ENCODE measurements at places on chromosomes 4 and X.

DNA sequence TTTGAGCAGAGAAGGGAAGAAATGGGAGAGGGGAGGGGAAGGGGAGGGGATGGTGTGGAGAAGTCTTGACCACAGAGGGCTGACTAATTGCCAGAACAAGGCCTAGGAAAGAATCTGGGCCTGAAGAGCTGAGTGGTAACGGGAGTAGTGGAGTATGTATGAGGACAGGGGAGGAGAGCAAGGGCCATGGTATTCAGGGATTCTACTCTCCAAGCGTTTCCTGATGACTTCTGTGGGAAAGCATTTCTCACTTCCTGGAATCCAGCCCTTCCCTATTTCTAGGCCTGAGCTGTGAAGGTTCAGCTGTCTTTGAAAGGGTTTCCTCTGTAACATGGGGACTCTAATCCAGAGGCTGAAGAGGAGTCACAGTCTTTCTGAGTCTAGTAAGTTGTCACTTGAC lies 19.7 kb upstream of the SOX3 start:
- DNase-seq, result no peak

GRCh38 chr4:91243132-91243531 lies 1060.6 kb upstream of the GRID2 start:
- no peak for DNase-seq

- no peak for DNase-seq
These were observed 163.6 kb upstream of the ANK2 start for GRCh38 chr4:112885897-112886296.

DNA sequence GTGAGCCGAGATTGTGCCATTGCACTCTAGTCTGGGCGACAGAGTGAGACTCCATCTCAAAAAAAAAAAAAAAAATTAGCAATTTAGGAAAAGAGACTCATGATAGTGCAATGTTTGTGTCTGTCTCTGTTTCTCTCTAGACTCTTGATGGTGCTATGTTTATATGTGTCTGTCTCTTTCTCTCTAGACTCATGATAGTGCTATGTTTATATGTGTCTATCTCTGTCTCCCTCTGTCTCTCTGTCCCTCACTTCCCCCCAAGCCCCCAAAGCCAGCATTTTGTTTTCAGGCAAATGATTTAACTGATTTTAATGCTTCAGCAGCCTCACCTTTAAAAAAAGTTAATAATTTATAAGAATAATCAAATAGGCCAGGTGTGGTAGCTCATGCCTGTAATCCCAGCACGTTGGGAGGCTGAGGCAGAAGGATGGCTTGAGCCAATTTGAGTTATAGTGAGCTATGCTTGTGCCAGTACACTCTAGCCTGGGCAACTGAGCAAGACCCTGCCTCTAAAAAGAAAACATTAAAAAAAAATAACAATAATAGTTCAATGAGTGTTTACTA lies 6.9 kb downstream of the MOB1B start:
- no peak for DNase-seq

GRCh38 chr4:158817562-158818296 lies 48.9 kb downstream of the FNIP2 start:
- peak; percentile 8 for DNase-seq

GRCh38 chr4:76957004-76957738 lies 7.6 kb downstream of the SEPTIN11 start:
- no peak for DNase-seq

DNA sequence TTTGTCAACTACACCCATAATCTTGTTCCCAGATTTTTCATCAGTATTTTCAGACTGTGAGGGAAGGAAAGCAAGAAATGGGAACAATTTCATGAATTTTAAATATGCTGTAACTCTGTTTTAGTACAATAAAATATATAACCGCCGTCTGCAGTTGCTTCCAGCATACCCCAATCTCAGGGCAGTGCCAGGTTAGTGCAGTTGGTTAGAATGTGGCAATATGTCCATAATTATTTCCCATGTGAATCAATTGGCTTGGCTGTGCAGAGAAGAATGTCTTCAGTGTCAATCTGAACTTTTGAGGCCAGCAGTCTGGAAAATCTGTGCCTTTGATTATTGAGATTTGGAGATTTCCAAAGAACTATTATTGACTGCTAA lies 5.0 kb upstream of the MMAA start:
- DNase-seq, result no peak

GRCh38 chr4:147479786-147480185 lies 1.1 kb upstream of the EDNRA start:
- DNase-seq, result no peak

DNA sequence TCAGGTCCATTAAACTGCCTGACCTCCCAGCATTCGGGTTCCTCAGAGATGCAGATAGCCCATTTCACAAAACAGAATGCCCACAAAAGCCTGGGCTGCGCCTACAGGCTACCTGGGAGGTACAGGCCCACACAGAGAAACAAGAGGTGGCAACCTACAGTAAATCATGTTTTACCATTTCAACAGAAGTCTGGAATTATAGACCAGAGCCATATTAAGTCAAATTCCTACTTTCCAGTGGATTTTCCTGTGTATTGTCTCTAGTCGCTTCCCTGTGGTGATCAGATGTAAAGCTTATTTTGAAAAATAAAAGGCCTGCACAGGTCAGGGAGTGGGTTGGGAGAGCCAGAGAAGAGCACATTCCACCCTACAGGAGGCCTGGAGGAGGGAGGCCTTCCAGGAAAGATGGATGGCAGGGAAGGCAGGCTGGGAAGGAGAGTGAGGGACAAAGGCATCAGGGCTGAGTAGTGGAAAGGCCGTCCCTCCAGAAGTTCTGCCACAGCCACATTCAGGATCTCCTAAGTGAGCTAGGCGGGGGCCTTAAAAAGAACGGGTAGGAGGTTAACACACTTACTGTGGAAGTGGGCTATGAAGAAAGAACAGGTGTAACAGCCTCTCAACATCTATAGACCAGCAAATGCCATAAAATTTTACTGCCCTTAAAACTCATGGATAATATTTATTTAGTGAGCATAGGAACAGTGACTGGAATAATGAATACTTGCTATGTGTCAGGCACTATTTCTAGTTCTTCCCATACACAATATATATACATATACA lies 19.0 kb upstream of the USO1 start:
- no peak for DNase-seq

GRCh38 chrX:148507418-148507817 lies 7.0 kb downstream of the AFF2 start:
- DNase-seq, result no peak

DNA sequence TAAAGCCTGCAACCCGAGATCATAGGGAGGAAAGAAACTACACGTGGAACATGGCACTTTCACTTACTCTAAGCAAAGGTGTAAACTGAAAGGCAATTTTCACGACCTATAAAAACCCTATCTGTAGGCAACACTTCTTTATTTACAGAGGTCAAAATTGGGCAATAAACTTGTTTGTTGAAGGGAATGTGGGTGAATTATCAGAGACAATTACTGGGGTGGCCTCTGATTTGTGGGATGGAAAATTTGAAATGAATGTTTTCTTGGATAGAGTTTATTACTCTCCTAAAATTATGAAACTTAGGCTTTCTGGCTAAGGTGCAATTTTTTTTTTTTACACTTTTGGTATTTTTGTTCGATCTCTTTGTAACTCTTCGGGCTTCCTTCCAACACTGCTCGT lies 734.1 kb upstream of the TENM3 start:
- DNase-seq, result no peak

DNA sequence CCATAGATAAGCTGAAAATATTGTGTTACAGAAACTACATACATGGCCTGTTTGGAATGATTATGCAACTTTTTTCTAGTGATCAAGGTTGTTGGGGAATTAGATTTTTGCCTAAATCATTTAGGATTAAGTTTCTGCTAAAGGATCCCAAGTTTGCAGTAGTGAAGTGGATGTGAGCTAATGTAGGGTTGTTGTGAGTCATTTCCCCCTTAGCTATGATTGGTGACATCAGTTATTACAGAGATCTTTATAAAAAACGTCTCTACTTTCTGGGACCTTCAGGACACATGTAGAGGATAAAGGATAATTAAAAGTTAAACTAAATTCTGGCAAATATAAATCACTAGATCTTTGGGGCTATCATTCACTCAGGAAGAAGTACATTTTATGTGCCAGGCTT lies 133.3 kb downstream of the GATB start:
- no peak for DNase-seq

GRCh38 chr4:12679217-12679616 lies 804.9 kb downstream of the RAB28 start:
- DNase-seq, result no peak

GRCh38 chrX:24169211-24169610 lies 19.7 kb downstream of the ZFX start:
- no peak for DNase-seq

DNA sequence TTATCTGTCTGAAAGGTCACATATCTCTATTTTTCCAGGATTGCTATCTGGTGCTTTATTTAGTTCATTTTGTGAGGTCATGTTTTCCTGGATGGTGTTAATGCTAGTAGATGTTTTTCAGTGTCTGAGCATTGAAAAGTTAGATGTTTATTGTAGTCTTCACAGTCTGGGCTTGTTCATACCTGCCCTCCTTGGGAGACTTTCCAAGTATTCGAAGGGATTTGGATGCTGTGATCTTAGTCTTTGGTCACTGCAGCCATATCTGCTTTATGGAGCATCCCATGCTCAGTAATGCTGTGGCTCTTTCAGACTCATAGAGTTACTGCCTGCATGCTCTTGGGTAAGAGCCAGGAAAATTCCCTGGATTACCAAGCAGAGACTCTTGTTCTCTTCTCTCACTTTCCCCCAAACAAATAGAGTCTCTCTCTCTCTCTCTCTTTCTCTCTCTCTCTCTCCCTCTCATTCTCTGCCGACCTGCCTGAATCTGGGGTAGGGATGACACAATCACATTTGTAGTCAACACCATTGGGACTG lies 130.0 kb downstream of the AR start:
- no peak for DNase-seq

GRCh38 chrX:67207912-67208311 lies 335.9 kb upstream of the AR start:
- DNase-seq, result no peak

DNA sequence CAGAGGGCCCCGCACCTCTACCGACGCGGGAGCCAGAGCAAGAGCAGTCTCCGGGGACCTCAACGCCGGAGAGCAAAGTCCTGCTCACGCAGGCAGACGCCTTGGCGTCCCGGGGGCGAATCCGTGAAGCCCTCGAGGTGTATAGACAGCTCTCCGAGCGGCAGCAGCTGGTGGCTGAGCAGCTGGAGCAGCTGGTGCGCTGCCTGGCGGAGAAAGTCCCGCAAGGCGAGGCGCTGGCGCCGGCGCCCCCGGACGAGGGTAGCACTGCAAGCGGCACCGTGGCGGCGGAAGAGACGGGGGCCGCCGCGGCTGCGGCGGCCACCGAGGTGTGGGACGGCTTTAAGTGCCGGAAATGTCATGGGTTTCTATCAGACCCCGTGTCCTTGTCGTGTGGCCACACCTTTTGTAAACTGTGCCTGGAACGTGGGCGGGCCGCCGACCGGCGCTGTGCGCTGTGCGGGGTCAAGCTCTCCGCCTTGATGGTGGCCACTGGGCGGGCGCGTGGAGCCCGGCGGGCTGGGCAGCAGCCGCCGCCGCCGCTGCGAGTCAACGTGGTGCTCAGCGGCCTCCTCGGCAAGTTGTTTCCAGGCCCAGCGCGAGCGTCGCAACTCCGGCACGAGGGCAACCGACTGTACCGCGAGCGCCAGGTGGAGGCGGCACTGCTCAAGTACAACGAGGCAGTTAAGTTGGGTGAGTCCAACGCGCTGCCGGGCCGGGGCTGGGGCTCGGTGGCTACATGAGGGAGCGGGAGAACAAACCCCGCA lies 672 bp downstream of the LONRF3 start:
- DNase-seq, result peak; percentile 61

GRCh38 chrX:13142891-13143290 lies 98.5 kb upstream of the FAM9C start:
- DNase-seq, result no peak

- DNase-seq, result no peak
These were observed 879.1 kb downstream of the ARAP2 start for GRCh38 chr4:35365186-35365585.

DNA sequence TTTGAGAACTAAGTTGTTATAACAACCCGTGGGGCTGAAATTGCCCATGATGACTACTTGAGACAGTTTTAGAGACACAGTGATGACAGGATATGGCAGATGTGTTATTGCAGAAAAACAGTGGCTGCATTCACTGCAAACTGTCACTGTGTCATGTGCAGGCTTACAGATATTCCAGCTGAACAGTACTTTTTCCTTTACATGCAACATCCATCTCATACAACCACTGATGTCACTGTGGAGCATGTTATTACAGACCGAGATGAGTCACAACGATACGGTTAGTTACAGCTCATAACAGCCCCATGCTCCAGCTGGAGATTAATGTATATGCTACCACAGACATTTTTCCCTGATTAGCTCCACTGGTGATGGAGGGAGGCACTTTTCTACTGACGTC lies 207.4 kb downstream of the TMA16 start:
- DNase-seq, result no peak

DNA sequence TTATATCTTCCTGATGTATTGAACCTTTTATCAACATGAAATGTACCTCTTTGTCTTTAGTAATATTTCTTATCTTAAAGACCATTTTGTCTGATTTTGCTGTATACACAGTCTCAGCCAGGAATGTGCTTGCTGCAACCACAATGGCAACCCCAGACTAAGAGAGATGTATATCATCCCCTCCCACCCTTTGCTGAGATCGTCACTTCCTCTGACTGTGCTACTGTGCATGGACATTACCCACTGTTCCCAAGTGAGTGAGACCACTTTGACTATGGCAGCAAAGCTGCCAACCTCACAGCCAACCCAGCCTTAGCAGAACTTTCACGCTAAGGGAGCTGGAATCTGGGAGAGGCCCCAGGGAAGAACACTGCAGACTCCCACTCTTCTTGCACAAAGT lies 46.0 kb downstream of the EIF2S3 start:
- DNase-seq, result no peak

DNA sequence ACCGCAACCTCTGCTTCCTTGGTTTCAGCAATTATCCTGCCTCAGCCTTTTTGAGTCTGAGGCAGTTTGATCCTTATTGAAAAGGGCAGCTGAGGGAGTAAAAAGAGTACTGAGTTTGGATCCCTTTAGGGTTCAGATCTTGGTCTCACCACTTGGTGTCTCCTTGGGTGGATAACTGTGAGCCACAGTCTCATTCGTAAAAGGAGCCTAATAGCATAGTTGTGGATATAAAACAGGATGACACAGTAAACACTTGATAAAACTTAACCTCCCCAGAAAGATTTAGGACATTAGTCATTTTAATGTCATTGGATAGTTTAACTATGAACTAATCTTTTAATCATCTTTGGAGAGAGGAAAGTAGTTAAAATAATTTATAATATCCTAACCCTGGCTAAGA lies 173.0 kb downstream of the ANK2 start:
- no peak for DNase-seq

- no peak for DNase-seq
These were observed 16.2 kb upstream of the SGMS2 start for GRCh38 chr4:107808572-107808971.

All from CD4-positive, CD25-positive, alpha-beta regulatory T cell (primary cell).